ENCODE measurements at places on chromosomes 6 and 20.

DNA sequence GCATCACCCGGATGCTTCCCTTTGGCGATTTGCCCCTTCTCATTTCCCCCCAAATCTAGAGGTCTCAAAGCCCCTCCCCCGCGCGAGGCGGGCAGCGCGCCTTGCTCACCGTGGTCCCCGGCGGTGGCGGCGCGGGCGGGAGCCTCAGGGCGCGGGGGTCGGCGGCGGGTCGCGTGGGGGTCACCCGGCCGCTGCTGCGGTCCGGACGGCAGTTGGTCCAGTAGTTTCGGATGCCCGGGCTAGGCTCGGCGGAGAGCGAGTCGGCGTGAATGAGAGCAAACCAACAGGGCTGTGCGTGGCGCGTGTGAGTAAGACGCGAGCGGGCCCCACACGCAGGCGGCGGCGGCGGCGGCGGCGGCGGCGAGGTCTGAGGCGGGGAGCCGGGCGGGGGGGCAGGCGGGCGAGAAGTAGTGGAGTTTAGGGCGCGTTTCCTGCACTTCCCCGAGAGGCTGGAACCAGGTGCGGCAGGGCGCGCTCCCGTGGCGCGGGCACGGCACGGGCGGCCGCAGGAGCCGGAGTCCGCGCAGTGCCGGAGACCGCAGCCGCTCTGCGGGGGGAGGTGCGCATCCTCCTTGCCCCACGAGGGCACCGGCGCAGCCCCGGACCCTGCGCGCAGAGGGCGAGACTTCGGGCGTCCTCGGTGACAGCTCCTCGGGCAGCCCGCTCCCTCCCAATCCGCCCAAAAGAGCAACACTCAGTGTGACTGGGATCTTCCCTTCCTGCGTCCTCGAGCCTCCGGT, 567 bp downstream of the HS3ST5 start:
- peak; percentile 20 for DNase-seq

GRCh38 chr20:38191654-38192053, 26.6 kb upstream of the TGM2 start:
- DNase-seq = no peak

- DNase-seq = no peak
These were observed 37.9 kb downstream of the SYNDIG1 start for GRCh38 chr20:24507182-24507853.

DNA sequence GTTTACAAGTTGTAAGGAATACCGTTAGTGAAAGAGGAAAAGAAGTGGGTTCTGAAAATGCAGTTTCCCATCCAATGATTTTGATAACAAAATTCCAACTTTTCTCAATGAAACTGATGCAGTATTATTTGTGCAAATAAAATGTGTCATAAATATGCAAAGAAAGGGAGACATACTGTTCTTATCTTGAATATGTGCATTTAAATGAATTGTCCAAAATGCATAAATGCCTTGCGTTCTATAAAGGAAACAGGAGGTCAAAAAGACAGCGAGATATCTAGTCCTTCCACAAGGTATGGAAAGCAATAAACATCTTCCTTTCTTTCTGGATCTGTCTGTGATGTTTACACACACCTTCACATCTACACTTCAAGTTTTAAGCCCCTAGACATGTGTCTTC, 54.6 kb upstream of the ISM1 start:
- DNase-seq = no peak

GRCh38 chr6:126807876-126808275, 310.6 kb upstream of the RSPO3 start:
- DNase-seq = no peak

DNA sequence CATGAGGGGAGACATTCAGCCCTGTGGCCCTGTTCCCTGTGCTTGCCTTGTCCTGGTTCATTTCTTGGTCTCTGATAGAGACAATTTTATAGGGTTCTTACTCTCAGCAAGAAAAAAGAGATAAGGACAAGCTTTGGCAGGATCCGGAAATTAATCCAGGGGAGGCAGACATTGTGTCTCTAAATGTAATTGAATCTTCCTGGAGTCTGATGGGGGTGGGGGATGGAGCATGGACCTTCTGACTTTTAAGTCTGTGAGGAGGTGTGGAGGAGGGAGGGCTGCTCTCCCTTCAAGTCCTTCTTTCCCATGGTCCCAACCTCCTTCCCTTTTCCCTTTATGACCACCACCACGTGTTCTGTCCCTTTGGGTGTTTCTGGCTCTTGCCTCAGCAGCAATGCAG, 512.7 kb downstream of the DHX35 start:
- no peak for DNase-seq

DNA sequence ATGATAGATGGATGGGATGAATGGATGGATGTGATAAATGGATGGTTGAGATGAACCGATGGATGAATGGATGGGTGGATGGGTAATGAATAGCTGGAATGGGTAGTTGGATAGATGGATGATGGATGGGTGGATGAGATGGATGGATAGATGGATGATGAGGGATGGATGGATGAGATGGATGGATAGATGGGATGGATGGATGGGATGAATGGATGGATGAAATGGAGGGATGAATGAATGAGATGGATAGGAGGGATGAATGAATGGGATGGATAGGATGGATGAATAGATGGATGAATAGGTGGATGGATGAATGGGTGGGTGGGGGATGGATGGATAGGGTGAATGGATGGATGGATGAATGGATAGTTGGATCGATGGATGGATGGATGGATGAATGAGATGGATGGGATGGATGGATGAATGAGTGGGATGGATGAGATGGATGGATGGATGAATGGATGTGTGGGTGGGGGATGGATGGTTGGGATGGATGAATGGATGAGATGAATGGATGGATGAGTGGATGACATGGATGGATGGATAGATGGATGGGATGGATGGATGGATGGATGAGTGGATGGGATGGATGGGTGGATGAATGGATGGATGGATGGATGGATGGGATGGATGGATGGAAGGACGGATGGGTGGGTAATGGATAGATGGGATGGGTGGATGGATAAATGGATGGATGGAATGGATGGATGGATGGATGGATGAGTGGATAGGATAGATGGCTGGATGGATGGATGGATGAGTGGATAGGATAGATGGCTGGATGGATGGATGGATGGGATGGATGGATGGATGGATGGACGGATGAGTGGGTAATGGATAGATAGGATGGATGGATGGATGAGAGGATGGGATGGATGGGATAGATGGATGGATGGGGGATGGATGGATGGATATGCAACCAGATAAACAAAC, 51.4 kb upstream of the PTGIS start:
- no peak for DNase-seq

DNA sequence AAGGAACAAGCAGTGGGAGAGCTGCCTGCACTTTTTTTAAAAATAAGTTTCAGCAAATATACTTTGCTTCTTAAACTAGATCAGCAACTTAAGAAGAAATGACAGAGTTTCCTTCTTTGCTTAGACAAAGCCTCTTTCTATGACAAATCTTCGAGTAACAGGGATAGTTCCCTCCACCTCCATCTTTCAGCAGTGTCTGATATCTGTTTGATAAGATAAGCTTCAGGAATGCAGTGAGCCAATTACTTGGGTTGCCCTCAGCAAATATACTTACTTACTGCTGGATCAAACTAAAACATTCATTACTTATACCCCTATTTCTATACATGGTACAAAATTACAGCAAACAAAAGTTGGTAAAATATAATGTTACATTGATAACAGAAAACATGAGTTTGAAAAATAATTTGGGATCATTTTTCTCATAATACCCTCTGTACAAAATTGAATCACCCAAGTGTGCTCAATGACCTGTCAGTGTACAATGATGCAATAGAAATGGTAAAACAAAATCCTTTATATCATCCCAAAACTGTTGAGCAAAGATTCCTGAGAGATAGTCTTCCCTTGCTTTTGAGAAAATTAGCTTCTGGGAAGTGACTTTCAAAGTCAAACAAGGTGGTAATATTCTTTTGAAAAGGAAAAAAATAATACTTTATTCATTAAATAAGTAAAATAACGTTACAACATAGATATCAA, 24.5 kb downstream of the FRK start:
- no peak for DNase-seq

DNA sequence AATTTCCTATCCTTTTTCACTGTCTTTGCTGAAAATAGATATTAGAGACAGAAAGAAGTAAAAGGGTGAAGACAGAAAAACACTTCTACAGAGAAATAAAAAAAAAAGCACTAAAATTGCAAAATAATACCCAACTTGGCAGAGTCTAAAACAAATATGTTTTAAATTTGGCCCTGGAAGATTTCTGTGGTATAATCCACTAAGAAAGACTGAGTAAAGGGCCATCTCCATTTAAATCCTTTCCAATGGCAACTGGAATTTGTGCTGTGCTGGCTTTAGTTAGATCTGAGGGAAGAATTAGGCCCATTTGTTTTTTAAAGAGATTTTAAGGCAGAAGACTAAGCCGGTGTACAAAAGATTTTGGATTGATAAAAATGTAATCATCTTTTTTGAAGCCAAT, 321.2 kb downstream of the GJA1 start:
- no peak for DNase-seq

- DNase-seq = no peak
These were observed 80.2 kb upstream of the RNF217 start for GRCh38 chr6:124881898-124882578.
